Stimulated activated CD4-positive, alpha-beta T cell treated with anti-CD3 and anti-CD28 coated beads, TNF-alpha, amount 100 ng/mL, for 4 hours (primary cell): ENCODE measurements at places on chromosomes 7 and 10.

- no peak for DNase-seq
Measured at GRCh38 chr10:8071006-8071405, 16.5 kb downstream of the GATA3 start.

GRCh38 chr10:119754936-119755335 is 29.1 kb downstream of the INPP5F start:
- no peak for DNase-seq

DNA sequence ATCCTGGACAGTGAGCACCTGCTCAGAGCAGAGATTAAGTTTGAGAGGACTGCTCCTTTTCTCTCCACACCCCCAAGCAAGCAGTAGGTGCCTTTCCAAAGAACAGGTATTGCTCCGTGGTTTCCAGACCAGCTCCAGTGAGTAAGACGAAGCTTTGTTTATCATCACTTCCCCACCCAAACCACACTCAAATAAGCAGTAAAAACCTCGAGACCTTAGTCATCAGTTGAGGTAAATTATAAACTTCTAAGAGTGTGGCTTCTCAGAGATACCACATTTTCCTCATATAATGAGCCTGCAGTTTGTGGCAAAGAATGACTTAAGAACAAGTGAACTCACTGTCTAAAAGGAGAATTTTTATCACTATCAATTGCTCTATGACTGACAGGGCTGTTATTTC is 50.0 kb upstream of the GRB10 start:
- no peak for DNase-seq

GRCh38 chr7:17773289-17773626 is 167.0 kb downstream of the SNX13 start:
- DNase-seq: no peak

DNA sequence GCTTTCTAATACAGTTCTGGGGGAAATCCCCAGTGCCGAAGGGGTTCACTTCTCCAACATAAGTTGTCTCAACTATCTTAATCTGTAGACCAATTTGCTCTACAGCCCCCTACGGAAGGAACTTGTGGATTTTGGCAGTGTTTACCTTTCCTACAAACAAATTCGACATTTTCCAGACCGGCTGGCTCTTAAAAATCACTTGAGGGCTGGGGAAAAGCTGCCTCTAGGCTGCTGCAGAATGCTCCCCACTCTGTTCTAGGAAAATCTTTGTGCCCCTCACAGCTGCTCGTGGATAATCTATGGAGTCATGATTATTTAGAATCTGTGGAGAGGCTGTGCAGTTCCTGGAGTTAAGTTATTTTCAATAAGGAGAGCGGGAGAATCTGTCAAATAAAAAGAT is 474.6 kb upstream of the FZD8 start:
- DNase-seq: no peak

DNA sequence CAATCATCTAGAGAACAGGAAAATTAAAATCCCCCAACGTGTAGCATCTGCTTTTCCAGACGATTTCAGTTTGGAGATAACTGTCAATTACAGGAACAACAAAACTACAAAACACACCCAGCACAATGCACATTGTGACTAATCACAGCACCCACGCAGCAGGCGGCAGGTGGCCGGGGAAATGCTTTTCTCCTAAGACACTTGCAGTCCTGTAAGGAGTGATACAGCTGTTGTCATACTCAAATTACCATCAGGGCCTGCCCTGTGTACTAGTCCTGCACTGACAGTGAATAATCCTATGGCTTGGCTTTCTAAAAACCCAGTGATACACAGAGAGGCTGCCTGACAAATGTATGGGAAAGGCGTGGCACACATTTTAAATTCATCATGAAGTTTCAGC is 37.8 kb downstream of the COBL start:
- no peak for DNase-seq

GRCh38 chr10:24553051-24553612 is 170.6 kb downstream of the ARHGAP21 start:
- DNase-seq: no peak

DNA sequence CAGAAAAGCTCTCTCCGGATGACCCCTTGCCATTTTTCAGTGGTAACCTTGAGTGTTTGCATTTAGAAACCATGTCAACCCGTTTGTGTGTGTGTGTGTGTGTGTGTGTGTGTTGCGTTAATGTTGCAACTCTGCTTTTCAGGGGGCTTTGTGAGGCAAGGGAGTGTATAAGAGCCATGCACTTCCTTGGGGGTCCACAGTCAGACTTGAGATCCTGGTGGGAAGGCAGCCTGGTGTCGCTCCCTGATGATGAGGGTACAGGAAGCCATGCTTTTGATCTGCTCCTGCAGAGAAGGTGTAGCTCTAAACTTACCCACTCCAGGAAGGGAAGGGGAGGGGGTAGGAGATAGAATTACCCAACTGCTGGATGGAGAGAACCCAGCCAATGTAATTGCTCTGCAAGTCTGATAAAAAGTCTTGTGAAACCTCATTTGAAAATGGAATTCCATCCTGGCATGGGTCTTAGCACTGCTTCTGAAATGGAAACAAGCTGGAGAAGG is 10.7 kb downstream of the GRK5 start:
- no peak for DNase-seq

DNA sequence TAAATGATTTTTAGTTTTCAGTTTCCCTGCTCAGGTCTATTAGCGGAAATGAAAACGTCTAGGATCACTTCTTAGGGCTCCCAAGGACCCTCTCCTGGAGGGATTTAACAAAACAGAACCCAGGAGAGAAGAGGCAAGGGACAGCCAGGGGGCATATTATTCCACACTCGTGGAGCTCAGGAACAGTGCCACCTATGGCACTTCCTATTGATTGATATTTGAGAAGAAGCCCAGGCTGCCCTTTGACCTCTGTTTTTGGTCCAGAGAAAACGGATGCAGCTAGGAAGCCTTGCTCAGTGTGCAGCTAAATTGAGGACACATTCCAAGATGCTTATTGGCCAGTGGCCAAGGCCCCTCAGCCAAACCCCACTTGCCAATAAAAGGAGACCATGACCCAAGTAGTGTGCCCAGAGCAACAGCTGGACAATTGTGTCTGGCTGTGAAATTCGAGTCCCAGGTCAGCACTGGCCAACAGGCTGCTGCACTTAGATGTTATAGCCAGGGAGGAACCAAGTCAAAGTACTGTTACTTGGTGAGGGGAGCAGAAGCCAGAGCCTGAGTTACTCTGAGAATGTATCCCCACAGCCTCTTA is 24.0 kb upstream of the GPNMB start:
- DNase-seq: no peak

DNA sequence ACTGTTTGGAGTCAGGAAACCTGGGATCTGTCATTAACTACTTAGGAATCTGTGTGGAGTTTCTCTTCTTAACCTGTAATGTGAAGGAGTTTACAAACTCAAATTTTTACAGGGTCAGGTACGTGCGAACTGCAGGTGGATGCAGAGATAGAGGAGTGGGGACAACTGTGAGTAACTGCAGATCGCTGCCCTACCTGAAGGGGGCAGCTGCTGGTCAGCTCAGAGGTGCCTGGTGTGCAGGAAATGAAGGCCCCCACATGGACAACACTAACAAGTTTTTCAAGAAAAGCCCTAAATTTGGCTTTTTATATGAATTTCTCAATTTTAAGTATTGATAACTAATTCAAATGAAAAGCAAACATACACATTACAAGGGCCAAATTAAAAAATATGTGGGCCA is 380.0 kb downstream of the REEP3 start:
- DNase-seq: no peak

- DNase-seq: no peak
Measured at GRCh38 chr7:82234457-82235049, 209.0 kb downstream of the CACNA2D1 start.

DNA sequence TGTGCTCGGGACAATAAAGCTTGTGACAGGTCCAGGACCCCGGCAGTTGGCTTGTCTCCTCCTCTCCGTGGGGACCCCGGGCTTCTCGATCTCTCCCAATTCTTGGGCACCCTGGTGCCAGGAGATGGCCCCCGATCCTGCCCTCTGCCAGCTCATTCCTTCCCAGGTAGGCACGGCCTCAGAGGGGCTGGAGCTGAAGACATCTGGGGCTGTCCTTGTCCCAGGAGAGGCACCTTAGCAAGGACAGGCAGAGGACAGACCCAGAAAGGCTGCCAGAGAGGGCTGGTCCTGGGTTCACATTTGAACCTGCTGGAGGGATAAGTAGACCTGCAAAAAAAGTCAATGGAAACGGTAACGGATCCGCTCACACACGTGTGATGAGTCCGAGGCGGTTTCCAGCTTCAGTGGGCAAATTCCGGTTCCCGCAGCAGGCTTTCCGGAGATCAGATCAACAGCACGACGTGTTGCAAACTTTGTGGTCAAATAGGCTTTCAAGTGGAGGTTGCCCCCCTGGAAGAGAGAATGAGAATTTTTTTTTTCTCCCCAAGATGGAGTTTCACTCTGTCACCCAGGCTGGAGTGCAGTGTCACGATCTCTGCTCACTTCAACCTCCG is 47.7 kb upstream of the GTF2IRD1 start:
- no peak for DNase-seq

DNA sequence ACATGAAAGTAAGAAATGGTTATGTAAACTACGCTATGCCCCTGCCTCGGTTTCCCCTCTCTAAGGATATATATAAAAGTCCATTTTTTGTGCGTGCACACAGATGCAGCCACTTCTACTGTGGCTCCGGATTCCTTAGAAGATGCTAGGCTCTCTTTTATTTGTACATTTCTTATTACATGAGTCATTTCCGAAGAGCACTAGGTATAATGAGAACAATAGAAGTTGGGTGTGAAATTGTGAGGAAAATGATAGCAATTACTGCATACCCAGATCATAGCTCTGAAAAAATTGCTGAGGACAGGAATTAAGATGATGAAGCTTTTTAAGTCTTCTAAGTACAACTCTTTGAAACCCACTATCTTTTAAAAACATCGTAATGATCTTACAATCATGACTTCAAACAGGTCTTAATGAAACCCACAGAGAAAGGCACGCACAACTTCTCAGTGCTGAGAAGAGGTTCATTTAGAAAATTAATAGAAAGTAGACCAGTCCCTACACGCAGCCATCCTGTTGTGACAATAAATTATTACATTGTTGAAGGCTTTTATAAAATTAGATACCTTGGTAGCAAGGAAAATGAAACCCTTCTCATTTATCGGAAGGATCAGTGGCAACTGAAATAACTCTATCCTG is 96.2 kb upstream of the FGFR2 start:
- no peak for DNase-seq

DNA sequence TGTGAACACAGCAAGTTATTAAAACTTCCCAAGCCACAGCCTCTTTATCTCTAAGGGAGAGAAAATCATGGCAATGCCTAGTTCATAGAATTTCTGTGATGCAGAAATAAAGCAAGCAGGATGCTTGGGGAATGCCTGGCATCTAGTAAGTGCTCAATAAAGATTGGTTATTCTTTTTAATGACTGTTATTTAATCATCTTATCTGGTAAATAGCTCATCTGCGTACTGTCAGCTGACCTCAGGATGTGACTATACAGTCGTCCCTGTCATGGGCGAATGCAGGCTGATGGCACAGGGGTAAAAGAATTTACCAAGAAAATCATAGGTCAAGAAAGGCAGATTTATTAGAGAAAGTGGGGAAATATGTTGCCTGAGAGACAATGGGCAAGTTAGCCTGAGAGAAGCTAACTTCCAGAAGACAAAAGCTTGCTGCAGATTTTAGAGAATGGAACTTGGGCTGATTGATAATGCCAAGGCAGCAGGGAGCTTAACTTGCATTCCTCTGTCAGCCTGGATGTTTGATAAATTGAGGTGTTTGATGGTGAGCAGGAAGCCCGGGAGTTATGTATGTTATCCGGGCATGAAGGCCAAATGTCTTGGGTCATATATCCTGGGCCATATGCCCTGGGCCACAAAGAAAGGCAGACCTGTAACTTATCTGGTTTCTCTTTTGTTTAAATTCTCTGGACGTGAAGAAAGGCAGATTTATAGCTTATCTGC is 126.0 kb downstream of the KCNMA1 start:
- DNase-seq: no peak

DNA sequence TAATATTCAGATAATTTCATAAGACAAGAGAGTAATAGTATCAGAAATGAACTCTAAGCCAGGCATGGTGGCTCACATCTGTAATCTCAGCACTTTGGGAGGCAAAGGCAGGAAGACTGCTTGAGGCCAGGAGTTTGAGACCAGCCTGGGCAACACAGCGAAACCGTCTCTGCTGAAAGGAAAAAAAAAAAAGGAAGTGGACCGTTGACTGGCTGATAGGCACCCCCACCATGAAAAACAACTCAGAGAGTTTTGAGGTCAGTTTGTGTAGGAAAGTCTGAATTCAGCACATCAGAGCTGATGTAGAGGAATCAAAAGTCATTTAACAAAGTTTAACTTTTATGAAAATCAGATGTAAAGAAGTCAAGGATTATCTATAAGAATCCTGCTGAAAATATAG is 63.2 kb upstream of the AMPH start:
- no peak for DNase-seq

DNA sequence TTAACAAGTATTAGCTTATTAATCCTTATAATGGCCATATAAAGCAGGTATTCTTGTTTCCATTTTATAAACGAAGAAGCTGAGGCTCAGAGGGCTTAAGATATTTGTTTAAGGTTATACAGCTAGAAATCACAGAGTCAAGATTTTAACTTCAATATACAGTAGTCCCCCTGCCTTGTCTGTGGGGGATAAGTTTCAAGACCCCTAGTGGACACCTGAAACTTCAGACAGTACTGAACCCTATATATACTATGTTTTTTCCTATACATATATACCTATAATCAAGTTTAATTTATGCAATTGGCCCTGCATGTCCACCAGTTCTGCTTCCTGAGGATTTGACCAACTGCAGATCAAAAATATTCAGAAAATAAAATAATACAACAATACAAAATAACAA is 44.4 kb upstream of the STRIP2 start:
- no peak for DNase-seq

- no peak for DNase-seq
Measured at GRCh38 chr7:37815671-37816371, 32.6 kb upstream of the NME8 start.

DNA sequence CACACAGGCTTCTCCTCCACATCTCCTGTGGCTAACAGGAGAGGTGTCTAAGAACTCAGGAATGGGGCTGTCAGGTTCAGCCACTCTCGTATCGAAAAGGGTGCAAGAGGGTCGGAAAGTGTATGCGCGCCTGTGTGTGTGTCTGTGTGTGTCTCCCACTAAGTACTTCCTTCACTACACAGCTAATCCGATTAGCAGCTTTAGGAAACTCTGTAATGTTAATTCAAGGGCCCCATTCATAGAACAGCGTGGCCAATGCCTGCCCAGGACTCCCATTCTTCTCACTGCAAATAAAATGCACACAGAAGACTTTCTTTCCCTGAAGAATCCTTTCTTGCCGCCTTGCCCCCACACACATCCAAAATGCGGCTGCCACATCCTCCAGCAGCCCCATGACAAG is 39.9 kb downstream of the TLL2 start:
- no peak for DNase-seq
